Activated naive CD8-positive, alpha-beta T cell treated with anti-CD3 and anti-CD28 coated beads, Interleukin-2, amount 10 ng/mL, durations not matched to agents 7 days and 5 days (primary cell): ENCODE measurements at places on chromosomes 11 and 22.

DNA sequence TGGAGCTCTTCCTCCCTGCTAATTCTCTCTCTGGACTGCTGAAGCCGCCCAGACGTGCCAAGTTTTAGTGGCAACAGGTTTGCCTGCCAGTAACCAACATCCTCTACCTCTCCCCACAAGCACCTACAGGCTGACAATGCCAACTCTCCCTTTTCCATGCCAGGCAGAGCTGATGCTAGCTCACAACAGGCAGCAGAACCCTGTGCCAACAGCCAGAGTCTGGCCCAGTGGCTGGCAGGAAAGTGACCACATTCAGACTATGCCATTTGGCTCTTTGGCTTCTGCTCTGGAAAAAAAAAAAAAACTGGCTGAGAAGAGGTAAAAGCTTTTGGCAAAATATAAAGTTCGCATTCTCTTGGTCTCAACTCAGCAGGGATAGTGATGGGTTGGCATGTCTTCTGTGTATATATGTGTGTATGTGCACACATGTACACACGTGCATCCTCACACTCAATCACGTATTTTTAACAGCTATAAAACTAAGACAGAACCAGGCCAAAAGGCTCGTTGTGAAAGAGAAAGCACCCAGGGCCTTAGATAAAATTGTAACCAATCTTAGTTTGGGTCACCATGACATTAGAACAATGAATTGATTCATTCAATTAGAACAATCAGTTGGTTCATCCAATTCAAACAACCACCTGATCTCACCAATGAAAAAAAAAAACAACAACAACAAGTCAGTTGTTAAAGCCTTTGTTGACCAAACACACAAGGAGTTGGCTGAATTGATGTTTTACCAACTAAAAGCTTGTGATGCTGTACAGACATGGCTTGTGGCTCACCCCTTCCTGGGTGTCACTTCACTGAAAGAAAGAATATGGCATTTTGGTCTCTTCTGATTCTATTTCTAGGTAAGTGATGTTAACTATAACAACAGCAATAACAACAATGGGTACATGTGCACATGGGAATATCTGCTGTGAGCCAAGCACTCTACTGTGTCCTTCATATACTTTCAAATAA is 48.6 kb downstream of the TRIM29 start:
- no peak for DNase-seq

- no peak for DNase-seq
Measured at GRCh38 chr22:25554689-25555088, 9.8 kb upstream of the GRK3 start.

DNA sequence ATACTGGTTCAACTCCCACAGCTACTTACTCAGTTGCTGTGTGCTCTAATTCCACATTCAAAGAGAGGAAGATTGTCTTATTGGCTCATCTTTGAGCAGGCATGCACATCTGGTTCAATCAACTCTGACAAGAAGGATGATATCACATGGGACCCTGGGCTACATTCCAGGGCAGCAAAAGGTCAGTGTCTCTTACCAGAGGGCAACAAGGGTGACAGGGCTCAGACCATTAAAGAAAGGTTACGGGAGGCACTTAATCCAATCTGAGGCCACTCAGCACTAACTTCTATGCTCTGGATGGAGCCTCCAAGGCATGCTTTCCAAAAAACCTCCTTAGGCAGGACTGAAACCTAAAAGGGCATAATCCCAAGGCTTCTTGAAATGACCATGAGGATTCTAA is 549.4 kb upstream of the API5 start:
- DNase-seq = no peak

DNA sequence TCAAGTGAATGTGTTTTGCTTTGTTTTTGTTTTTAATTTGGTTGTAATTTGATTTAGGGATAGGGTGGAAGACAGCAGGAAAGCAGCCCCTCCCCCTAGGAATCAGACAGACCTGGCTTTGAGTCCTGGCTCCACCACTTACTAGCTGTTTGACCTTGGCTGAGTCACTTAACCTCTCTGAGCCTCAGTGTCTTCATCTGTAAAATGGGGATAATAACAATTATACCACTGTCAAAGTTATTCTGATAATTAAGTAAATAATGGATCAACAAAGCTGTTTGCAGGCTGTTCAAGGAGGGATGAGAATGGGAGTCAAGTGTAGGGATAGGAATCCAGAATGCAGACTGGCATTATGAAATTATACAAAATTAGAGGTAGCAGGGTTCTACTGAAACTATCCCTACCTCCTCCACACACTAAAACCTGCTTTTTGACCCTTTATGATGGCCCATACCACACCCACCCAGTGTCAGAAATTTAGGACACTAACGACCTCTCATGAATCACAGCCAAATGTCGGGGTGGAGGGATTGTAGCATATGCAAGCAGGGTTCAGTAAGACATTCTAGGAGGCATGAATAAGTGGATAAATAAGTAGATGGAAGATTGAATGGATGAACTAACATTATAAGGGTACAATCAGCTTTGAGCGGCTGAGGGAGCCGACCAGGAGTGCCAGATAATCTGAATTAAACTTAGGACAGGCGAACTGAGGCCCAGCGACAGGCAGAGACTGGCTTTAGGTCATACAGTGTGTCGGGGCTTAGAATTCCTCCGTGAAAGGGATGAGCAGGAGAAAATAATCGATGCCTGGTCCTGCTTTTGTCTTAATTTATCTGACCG is 974 bp downstream of the ANAPC15 start:
- no peak for DNase-seq

DNA sequence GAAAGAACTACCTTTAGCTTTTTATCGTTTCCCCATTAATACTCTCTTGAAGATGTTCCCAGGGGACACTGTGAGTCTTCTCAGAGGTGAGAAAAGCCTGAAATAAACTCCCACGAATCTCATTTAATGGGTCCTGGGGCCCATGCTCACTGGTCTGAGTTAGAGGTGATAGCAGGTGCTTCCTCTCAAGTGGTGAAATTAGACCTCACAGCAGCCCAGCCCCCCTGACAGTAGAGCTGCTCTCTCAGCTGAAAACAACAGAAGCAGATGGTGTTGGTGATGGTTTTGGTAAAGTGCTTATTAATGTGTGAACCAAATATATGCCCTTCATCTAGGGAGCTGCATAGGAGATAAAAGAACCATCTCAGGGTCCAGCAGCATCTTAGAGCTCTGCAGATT is 76.8 kb upstream of the VPREB1 start:
- no peak for DNase-seq

DNA sequence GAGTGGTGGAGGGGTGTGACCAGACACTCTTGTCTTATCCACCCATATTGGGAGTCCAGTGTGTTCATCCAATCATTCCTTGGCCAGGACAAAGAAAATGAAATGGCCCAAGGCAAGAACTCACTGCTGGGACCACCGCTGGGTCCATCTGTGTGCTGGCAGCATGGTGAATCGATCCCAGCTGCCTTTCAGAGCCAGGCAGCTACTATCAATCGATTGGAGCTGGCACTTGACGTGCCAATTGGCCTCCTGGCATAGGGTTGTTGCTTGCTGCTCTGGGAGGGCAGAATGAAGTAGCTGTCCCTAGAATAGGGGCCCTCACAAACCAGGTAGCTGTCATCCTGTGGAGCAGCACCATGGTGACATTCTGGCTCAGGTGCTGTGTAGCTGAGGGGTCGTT is 1.4 kb upstream of the ARVCF start:
- DNase-seq = no peak

DNA sequence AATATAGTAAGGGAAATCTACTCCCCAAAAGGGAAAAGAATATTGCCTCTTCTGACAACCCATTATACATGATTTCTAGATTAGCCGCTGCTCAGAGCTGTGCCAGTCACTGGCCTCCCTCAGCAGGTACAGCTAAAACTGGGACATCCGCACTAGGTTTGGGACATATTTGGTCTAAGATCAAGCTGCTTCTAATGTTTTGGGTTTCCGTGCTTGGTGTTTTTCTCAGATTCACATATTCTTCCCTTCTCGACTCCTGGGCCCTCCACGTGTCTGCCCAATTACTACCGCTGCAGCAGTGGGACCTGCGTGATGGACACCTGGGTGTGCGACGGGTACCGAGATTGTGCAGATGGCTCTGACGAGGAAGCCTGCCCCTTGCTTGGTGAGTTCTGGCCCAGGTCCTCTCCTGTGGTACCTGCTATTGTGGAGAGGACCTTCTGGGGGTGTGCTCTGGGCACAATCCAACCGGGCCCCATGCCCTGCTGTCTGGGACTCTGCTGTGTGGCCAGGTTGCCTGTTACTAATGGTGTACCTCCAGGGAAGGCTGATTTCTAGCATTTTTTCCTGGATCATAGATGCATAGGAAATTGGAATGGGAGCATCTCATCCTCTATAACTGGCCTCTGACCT is 138.1 kb upstream of the SORL1-AS1 start:
- DNase-seq = no peak

- DNase-seq = no peak
Measured at GRCh38 chr11:45661439-45662055, 3.9 kb downstream of the CHST1 start.

- no peak for DNase-seq
Measured at GRCh38 chr11:58659404-58659803, 36.9 kb downstream of the CNTF start.

DNA sequence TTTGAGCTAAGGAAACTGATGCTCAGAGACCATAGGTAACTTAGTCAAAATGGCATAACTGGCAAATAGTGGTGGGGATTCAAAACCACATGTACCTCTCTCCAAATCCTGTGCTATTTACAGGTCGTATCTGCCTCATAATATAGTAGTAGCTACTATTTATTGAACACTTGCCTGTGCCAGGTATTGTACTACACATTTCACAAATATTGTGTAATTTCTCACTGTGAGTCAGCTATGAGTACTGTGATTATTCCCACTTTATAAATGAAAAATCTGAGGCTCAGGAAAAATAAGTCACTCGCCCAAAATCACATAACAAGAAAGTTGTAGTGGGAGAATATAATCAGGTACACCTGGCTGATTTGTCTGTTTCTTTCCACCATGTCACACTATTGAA is 199.8 kb upstream of the FAT3 start:
- no peak for DNase-seq

DNA sequence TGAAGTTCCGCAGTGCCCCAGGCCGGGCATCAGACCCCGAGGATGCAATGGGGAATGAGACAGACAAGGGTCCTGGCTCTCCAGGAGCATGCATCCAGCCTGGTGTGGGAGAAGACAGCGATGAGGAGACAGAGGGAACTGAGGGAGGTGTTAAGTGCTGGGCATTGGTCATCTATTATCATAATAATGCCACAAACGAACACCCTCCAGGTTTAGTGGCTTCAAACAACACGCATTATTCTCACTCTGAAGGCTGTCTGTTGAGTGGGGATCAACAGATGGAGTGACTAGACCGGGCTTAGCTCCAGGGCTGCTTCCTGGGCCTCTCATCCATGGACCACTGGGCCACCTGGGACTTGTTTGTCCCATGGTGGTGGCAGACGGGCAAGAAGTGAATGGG is 48.6 kb downstream of the MCM5 start:
- no peak for DNase-seq

GRCh38 chr22:30878516-30879414 is 89.8 kb downstream of the MORC2 start:
- no peak for DNase-seq

- DNase-seq = no peak
Measured at GRCh38 chr11:34499719-34500500, 13.7 kb downstream of the ELF5 start.

DNA sequence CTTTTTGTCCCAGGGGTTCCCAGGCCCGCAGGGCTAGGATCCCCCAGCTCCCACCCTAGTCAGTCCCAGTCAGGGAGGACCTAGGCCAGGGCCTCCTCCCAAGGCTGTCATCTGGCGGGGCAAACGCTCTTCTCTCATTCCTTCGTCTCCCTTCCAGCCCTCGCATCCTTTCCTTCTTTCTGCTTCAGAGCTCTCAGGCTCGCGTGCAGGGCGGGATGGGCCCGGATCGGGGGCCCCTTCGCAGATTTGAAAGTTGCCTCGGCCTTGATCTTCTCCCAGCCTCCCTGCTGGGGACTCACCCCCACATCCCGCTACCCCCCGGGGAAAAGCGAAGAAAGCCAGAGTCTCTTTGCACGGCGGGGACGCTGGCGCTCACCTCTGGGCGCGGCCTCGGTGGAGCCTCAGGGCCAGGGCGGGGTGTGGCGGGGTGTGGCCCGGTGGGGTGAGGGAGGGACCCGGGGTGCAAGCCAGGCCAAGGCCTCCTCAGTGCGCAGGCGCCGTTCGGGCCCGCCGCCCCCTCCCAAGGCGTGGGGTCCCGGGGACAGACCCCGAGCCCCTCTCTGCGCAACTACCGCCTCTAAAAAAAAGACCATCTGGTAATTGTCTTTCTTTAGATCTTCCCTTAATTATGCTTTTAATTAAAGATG is 14.8 kb upstream of the PAX6 start:
- DNase-seq = peak; percentile 37

GRCh38 chr22:30680991-30681770 is 13.5 kb upstream of the OSBP2 start:
- no peak for DNase-seq

DNA sequence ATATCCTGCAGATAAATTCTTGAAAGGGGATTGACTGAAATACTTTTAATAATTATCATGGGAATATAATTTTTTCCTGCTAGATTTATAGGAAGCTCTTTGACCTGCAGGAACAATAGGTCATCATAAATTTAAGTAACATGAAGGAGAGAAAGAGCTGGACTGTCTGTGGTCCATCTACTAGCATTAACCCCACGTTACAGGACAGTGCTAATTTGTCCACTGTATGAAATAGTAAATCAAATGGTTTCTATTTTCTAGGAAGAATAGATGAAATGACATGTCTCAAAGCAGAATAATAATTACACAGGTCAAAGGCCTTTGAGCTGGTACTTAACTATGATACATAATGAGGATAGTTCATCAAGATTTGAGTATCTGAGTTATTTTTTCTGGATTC is 825.4 kb upstream of the CNTN5 start:
- no peak for DNase-seq

GRCh38 chr22:50286275-50286674 is 16.1 kb upstream of the MAPK11 start:
- no peak for DNase-seq

- no peak for DNase-seq
Measured at GRCh38 chr22:30521368-30522156, 16.1 kb upstream of the SEC14L4 start.

GRCh38 chr11:78921509-78921908 is 346.8 kb upstream of the NARS2 start:
- DNase-seq = no peak

GRCh38 chr11:28439403-28439802 is 331.2 kb downstream of the METTL15 start:
- DNase-seq = no peak

DNA sequence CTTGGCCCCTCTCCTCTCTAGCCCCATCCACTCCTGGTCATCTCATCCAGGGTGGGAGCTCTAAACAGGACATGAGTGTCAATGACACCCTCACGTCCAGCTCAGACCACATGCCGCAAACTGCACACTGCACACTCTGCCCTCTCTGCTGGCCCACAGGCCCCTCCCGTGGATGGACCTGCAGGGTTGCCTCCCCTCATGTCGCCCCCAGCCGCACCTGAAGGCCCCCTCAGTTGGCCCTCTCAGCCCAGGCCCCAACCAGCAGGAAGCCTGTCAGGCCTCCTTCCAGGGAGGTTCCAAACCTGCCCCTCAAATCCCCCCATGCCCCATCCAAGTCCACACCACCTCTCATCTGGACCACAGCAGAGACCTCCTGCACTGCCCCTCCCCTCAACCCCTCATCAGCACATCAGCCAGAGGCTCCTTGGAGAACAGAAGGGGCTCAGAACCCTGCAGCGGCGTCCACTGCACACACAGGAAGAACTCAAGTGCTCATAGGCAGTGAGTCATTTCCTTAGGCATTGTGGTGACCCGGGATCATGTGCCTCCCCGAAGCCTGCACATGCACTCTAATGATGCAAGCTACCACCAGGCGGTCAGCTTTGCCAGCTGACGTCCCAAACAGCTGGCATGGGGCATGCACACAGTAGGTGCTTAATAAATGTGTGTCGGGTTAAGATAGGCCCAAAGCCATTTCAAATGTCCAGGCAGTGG is 12.9 kb upstream of the CDKN1C start:
- DNase-seq = peak; percentile 68
